ENCODE measurements at places on chromosomes 4 and X. TPM values are rescaled to one million over a fixed set of nuclear protein-coding genes. Genes with fewer than 3 reads are reported as not detected.

NLGN4X gene
- polyA plus RNA-seq = 0.41 TPM

- DNase-seq = peak; percentile 7
These were observed 16.3 kb downstream of the C4orf50 start for GRCh38 chr4:6001680-6002491.

GPC4 gene
- 19.5 TPM for polyA plus RNA-seq

DNA sequence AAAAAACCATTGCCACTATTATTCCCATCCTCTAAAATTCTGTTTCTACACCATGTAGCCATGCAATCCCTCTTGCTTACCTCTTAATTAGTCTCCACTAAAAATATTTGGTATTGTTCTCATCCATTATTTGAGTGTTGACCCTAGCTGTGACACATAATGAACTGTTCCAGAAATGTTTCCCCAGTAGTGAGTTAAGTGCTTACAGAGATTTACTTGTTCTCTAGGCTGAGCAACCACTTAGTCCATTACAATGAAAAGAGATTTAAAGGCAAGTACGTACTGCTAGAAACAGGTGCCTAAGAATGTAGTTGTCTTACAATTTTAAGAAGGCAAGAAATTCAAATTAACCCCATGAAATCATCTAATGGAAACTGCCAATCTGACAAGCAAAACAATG, 112.7 kb upstream of the PTPN13 start:
- DNase-seq = no peak

- no peak for DNase-seq
These were observed 2.5 kb upstream of the USP9X start for GRCh38 chrX:41082783-41083182.

DNA sequence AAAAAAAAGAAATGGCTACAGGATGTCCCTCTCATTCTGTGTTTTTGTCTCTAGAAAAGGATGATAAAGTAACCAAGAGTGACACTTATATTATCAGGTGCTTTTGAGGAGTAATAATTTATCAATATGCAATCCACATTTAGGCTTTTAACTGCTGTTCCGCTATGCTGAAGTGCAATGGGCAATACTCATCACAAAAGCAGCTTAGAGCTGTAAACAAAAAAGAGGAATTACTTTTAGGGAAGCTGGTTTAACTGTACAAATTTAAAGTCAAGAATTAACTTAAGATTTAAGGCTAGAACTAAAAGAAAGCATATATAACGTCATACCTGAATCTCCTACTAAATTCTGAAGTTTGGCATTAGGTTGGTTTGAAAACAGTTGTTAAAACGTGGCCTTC, 93.5 kb upstream of the DDX3X start:
- DNase-seq = no peak

WWC2 gene
- 10.1 TPM for polyA plus RNA-seq

DNA sequence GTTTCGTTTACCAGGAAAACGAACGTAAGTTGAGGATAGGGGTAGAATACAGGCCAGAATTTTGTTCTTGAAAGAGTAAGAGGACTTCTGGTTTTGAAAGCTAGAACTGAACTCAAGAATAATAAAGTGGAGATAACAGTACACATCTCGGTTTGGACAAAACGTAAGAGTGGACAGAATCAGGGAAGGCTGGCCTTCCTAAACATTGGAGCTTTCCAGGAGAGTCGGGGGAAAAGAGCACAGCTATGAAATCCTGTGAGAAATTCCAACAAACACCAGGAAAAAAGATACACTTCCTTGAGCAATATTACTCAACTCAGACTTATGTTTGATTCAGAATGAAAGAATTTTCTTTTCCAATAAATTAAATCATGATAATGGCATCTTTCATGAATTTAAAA, 1.2 kb downstream of the CTSO start:
- peak; percentile 29 for DNase-seq

GRCh38 chr4:174222266-174222872, 61.1 kb downstream of the FBXO8 start:
- peak; percentile 27 for DNase-seq

TMSB15C gene
- 0.28 TPM for polyA plus RNA-seq

- no peak for DNase-seq
These were observed 9.7 kb downstream of the OCIAD2 start for GRCh38 chr4:48896845-48897244.

SPANXB1 gene
- not detected for polyA plus RNA-seq

GRCh38 chrX:40278340-40279090, 180.8 kb upstream of the BCOR start:
- DNase-seq = no peak

DNA sequence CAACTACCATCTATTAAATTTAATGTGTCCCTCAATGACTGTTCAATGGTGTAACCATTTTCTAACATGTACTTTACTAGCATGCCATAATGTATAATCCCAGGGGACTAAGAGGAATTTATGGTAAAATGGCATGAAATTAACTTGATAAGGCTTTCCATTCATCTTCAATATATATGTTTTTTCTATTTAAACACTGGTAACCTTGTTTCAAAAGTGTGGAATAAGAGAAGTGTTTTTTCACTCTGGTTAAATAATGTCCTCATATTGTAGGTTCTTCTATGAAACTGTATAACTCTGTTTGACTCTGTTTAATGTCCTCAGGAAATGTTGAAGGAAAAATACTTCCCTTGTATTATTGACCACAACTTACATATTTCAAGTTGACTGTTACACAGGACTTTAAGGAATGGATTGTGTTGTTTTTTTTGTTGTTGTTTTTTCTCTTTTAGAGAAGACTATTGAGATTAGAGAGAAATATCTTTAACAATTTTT, 113.8 kb upstream of the ARSJ start:
- DNase-seq = no peak

DNA sequence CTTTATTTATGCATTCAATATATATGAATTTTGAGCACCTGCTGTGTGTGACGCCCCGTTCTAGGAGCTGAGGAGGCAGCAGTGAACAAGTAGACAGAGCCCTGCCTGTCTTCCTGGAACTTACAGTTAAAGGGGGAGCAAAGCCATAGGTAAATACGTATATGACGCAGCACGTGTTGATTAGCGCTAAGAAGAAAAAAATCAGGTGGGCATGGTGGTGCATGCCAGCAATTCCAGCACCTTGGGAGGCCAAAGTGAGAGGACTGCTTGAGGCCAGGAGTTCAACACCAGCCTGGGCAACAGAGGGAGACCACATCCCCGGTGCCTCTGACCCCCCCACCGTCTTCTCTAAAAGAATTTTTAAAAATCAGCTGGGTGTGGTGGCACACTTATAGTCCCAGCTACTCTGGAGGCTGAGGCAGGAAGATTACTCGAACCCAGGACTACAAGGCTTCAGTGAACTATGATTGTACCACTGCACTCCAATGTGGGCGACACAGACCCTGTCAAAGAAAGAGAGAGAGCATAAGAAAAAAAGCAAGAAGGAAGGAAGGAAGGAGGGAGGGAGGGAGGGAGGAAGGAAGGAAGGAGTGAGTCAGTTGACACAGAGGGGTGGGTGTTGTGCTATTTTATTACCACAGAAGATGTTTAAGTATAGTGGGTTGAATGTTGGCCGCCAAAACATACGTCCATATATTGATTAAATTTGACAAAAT, 5.4 kb upstream of the KIAA0232 start:
- no peak for DNase-seq

- no peak for DNase-seq
These were observed 1.2 kb downstream of the C4orf50 start for GRCh38 chr4:6017030-6017429.

DNA sequence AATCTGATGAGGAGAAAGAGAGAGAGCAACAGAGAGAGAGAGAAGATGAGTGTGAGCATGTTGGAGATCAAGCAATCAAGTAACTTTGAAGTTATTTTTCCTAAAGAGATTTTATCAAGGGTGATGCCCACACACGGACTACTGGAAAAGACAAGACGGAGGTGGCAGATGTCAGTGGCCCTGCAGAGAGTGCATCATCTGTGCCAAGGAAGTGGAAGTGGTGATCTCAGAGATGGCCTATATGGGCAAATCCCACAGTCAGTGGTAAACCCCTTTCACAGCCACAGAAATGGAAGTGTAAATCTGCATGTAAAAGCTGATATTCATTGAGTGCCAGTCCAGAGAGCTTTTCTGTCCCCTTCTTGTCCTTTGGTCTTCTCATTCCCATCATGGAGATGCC, 577.2 kb upstream of the AADAT start:
- DNase-seq = no peak

DNA sequence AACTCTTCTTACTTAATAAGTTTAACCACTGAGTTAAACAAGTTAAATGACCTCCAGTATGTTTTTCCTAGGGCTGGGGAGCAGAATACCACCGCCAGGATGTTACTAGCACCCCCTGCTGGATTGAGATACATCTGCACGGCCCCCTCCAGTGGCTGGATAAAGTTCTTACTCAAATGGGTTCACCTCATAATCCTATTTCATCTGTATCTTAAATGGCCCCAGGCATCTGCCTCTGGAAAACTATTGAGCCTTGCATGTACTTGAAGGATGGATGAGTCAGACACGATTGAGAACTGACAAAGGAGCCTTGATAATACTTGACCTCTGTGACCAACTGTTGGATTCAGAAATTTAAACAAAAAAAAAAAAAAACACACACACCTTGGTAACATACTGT, 61.5 kb upstream of the MMAA start:
- peak; percentile 65 for DNase-seq

KIAA0232 gene
- polyA plus RNA-seq = 14.0 TPM

GRCh38 chr4:109966891-109967481, 54.3 kb downstream of the EGF start:
- DNase-seq = no peak

- peak; percentile 29 for DNase-seq
These were observed 287.2 kb downstream of the OPHN1 start for GRCh38 chrX:68146054-68146453.

GRCh38 chr4:122073615-122074014, 78.5 kb upstream of the BLTP1 start:
- no peak for DNase-seq

GRCh38 chrX:96729053-96729452, 44.4 kb downstream of the DIAPH2 start:
- DNase-seq = no peak

PRKG2 gene
- 0.54 TPM for polyA plus RNA-seq

- no peak for DNase-seq
These were observed 45.5 kb downstream of the OPHN1 start for GRCh38 chrX:68387776-68388175.

BANK1 gene
- 1.8 TPM for polyA plus RNA-seq

GRCh38 chr4:24105327-24106038, 215.6 kb upstream of the PPARGC1A start:
- no peak for DNase-seq

DNA sequence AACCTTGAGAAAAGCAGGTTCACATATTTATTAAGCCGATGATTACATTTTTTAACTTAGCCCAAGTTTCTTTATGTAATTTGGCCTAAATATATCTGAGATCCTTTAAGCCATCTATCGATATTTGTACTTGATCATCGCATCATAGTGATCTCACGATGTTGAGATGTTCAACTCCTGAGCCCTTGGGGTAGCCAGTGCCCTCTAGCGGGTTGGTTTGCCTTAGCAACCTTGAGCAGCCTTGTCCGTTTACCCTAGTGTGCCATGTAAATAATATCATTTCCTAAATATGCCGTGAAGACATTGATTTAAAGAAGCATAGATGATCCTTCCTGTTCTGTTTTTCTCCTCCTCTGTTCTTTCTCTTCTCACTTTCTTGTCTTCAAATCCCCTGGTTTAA, 432.2 kb downstream of the RPA4 start:
- DNase-seq = no peak

- no peak for DNase-seq
These were observed 18.0 kb downstream of the RPS6KA3 start for GRCh38 chrX:20248592-20249192.
